ENCODE measurements at places on chromosomes 1 and 21.
A peak's percentile ranks its signal among the peaks of the same experiment; 100 is the strongest.

DNA sequence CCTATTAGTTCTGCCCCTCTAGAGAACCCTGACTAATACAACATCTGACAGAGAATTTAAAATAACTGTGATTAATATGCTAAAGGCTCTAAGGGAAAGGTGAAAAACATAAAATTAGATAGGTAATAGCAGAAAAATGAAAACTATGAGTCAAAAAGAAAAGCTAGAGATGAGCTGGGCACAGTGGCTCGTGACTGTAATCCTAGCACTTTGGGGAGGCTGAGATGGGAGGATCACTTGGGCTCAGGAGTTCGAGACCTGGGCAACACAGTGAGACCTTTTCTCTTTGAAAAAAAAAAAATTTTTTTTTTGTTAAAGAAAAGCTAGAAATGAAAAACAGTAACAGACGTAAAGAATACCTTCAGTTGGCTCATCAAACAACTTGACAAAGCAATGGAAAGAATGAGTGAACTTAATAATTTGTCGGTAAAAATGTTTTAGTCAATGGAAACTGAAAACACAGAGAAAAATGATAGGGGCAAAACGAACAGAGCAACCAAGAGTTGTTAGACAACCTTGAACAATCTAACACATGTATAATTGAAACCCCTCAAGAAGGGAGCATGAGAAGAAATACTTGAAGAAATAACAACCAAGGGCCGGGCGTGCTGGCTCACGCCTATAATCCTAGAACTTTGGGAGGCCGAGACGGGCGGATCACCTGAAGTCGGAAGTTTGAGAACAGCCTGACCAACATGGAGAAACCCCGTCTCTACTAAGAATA lies 132.9 kb upstream of the GFI1 start:
- no peak for DNase-seq

- no peak for DNase-seq
Measured at GRCh38 chr21:35737449-35737848, 322.9 kb downstream of the SETD4 start.

GRCh38 chr1:204250428-204251030 lies 36.7 kb upstream of the GOLT1A start:
- no peak for DNase-seq

DNA sequence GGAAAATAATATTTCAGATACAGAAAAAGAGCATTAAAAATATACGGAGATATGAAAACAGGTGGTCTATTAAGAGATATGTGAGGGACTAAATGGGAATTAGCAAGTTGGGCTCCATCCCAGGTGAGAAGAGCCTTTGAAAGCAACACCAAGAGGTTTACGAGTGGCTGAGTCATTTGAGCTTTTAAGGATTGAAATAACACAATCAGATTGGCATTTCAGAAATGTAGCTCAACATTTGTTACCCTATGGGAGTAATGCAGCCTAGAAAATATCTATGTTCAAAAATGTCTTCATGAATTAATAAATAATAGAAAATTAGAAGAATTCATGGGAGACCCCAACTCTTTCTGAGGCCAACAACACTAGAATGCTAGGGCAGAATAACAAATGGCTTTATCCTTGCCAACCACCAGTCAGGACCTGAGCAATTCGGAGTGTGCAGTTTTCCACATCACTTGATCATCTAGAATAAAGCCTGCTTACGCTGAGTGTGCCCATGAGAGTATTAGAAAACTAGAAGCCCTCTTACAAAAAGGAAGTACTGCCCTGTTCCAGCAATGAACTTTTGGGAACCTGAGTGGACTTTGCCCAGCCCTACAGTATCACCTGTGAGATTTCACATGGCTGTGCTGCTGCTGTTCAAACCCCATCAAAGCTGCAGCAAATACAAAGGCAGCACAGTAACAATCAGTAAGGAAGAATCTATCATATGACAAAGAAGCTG lies 538.0 kb upstream of the CAMK1G start:
- DNase-seq: no peak

- DNase-seq: no peak
Measured at GRCh38 chr1:47813970-47814369, 183.2 kb downstream of the TRABD2B start.

- DNase-seq: no peak
Measured at GRCh38 chr1:11851180-11851579, 3.6 kb upstream of the NPPA start.

DNA sequence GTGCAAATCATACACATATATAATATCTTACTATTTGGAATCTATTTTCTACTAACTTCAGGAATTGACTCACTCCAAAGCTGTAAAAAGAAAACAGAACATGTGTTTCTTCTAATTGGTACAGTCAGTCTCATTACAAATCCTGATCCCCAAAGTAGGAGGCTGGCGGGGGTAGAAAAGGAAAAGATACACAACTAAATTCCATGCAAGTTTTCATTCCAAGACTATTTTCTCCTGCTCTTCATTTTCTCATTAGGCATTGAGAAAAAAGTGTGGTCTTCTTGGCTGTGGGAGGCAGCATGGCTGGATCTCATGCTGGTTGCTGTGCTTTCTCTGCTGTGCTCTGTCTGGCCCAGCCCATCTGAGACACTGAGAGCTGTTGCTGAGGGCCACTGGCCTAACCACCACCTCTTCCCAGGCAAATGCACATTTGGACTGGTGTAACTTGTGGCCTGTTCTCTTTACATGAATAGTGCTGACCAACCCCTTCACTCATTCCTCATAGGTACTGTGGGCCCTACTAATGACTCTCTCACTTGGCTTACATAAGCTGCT lies 1107.5 kb upstream of the B3GALT2 start:
- DNase-seq: no peak

- DNase-seq: no peak
Measured at GRCh38 chr1:94660258-94660657, 118.7 kb upstream of the F3 start.

GRCh38 chr21:45276596-45276995 lies 11.1 kb downstream of the POFUT2 start:
- no peak for DNase-seq

- DNase-seq: no peak
Measured at GRCh38 chr1:6471970-6472368, 6.0 kb upstream of the TNFRSF25 start.

DNA sequence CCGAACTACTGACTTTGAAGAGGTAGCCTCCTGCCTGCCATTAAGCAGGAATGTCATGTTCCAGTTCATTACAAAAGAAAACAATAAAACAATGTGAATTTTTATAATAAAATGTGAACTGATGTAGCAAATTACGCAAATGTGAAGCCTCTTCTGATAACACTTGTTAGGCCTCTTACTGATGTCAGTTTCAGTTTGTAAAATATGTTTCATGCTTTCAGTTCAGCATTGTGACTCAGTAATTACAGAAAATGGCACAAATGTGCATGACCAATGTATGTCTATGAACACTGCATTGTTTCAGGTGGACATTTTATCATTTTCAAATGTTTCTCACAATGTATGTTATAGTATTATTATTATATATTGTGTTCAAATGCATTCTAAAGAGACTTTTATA lies 159.8 kb upstream of the SGIP1 start:
- DNase-seq: no peak

DNA sequence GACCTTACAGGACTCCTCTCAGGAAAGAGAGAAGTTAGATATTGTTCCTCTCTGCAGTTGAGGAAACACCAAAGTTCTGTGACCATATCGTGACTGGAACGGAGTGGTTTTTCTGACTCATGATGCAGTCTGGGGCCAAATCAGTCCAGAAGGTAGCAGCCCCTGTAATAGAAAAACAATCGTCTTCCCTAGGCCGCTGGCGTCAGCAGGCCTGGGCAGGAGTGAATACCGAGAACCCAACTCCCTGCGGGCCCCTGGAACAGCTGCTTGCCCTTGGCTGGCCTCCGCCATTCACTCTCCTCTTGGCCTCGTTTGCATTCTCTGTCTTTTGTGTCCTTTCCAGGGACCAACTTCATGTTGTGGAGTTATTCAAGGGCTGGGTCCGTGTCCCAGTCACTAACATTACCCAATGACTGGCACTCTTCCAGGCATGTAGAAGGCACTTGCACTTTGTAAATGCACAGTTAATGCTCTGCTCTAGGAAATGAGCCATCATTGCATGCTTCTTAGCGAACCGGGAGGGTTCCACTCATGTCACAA lies 10.9 kb upstream of the CD101 start:
- DNase-seq: no peak

- no peak for DNase-seq
Measured at GRCh38 chr1:160357286-160358002, 9.4 kb upstream of the NHLH1 start.

- no peak for DNase-seq
Measured at GRCh38 chr1:111955755-111956154, 33.7 kb downstream of the KCND3 start.

DNA sequence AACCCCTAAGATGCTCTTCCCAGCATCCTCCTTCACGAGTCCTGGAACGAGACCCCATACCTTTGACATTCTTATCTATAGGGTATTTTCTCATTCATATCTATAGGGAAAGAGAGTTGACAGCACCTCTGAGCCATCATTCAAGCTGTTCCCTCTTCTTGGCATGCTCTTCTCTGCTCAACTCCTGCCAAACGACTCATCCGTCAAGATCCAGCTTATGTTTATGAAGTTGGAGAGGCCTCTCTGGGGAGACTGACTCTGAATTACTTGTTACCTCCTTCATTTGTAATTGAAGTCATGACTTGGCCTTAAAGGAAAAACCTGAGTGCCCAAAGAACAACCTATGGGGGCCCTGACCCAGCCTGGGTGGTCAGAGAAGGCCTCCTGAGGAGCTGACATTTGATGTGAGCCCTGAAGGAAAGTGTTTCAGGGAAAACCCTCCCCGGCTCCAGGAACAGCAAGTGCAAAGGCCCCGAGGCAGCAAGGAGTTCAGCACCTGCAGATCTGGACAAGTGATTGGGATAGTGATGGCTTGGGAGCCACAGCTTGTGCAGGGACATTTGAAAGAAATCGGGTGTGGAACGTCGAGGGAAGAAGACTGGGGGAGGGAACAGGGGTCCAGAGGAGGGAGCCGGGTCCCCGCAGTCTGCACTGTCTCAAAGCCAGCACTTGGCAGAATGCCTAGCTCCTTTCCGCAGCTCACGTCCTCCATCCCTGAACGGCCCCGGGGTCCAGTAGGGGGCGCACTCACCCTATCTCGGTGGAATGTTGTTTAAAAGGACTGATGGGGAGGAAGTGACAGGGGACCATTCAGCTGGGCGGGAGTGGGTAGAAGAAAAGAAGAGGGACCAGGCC lies 14.0 kb upstream of the CDA start:
- peak; percentile 57 for DNase-seq

- DNase-seq: no peak
Measured at GRCh38 chr21:38289705-38290485, 33.1 kb downstream of the KCNJ15 start.

Data from head of caudate nucleus (tissue), 42 donors.